ENCODE measurements at places on chromosomes 5 and 9. TPM values are rescaled to one million over a fixed set of nuclear protein-coding genes. Genes with fewer than 3 reads are reported as not detected.

Gene ZBED3
- 1.6 TPM for total RNA-seq

Gene PCDHGB4
- 10.6 TPM for total RNA-seq

Gene BTNL9
- under 0.01 TPM for total RNA-seq

Gene WDR38
- not detected for total RNA-seq

Gene F12
- 0.89 TPM for total RNA-seq

Gene MAST4
- 14.2 TPM for total RNA-seq

Gene NPR3
- 0.38 TPM for total RNA-seq

Gene TAF11L11
- not detected for total RNA-seq

Gene PHF24
- under 0.01 TPM for total RNA-seq

Gene FBN2
- 0.13 TPM for total RNA-seq

Gene SPINK1
- total RNA-seq: not detected

Gene MELK
- 8.7 TPM for total RNA-seq

Gene PGM5
- total RNA-seq: 48.9 TPM

Gene PRR16
- total RNA-seq: not detected
